Spinal cord (tissue), 10 donors: ENCODE measurements at places on chromosomes 2 and 18.

- DNase-seq = no peak
Measured at GRCh38 chr2:1518867-1519530, 105.7 kb downstream of the TPO start.

DNA sequence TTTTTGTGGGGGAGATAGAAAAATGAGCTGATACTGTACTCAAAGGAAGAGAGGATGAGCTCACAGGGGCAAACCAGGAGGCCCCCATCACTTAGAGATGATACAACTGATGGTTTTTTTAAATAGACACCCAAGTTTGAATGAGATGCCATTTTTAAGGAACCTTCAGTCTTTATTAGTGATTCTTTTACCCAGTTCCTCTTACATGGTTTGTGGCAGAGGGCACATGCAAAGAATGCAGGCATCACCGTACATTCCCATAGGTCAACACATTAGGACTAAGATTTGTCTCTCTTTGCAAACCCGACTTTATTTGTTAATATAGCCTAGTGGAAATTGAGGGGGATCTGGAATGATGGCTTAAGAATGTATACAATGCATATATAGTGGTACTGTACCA, 250.9 kb downstream of the ASXL3 start:
- DNase-seq = no peak

- no peak for DNase-seq
Measured at GRCh38 chr2:199710551-199710950, 140.4 kb downstream of the FTCDNL1 start.

- DNase-seq = no peak
Measured at GRCh38 chr2:42342061-42342794, 18.8 kb downstream of the COX7A2L start.
